ENCODE measurements at places on chromosomes 3 and 15. TPM values are rescaled to one million over a fixed set of nuclear protein-coding genes. Genes with fewer than 3 reads are reported as not detected.

GRCh38 chr3:53807117-53807810 lies 39.0 kb downstream of the CHDH start:
- no peak for DNase-seq

DNA sequence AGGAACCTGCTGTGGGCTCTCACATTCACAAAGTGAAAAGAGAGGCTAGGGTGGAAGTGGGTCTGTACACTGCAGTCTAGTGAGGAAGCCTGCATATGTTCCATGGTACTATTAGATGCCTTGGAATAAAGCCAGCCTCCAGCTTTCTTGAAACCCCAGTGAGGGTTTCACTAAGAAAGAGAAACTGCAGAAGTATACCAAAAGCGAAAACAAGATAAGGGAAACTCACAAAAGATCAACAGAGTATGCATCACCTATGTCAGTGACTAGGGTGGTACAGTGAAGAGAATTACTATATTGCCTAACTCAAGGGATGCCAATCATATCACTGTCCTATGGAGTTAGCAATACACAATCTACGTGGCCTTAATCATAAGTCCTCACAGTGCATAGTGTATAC lies 212.5 kb upstream of the GADL1 start:
- DNase-seq: no peak

DNA sequence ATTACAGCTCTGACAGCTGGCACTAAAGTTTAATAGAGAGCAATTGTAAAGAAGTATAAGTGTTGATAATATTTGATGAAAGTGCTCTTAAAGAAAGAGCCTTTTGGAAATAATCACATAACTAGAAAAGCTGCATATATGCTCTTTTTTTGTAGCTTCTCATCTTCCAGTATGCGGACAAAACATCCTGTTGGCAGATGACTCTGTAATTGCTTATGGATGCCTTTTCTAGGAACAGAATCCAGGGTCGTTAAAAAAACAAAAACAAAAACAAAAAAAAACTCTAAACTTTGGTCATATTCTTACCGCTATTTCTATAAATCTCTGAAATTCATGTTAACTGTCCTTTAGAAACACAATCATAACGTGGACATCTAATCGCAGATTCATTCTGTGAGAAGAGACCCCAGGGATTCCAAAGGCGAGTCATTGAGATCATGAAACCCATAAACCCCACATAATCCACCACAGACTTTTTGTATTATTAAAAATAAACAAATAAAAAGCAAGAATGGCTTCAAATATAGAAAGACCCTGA lies 109.8 kb downstream of the EPHA3 start:
- DNase-seq: no peak

DNA sequence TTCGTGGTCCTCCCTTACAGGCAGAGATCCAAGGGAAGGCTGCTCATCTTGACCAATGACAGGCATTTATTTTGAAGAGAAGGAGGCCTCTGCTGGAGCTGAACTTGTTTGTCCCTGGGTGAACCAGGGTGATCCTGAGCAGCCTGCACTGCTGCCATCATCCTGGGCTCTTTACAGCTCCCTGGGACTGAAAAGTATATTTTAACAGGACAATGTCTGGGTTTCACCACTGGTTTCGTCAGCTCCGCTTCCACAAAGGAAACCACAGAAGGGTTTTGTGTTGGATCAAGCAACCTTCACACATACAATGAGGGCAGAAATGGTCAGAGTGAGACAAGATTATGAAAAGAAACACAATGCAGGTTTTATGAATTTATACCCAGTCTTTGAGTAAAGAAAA lies 400.7 kb upstream of the TPM1 start:
- no peak for DNase-seq

Gene GOLGA8O
- total RNA-seq: 2.1 TPM

Gene ZDHHC19
- total RNA-seq: 0.63 TPM

Gene PLA2G4B
- 20.4 TPM for total RNA-seq

Gene ELL3
- 2.6 TPM for total RNA-seq

Gene ARGFX
- total RNA-seq: not detected

Gene CPB1
- 1.0 TPM for total RNA-seq

GRCh38 chr3:11549580-11550140 lies 94.1 kb downstream of the VGLL4 start:
- DNase-seq: no peak

Gene ACOX2
- total RNA-seq: 6.6 TPM

Gene CPLX3
- 4.7 TPM for total RNA-seq

Gene CELSR3
- total RNA-seq: 42.0 TPM

- no peak for DNase-seq
Measured at GRCh38 chr3:190558316-190558715, 44.4 kb downstream of the IL1RAP start.

- DNase-seq: no peak
Measured at GRCh38 chr15:100042558-100042957, 299.2 kb downstream of the ADAMTS17 start.

GRCh38 chr3:134364936-134365765 lies 9.1 kb downstream of the AMOTL2 start:
- DNase-seq: no peak

Gene PXK
- total RNA-seq: 300 TPM

DNA sequence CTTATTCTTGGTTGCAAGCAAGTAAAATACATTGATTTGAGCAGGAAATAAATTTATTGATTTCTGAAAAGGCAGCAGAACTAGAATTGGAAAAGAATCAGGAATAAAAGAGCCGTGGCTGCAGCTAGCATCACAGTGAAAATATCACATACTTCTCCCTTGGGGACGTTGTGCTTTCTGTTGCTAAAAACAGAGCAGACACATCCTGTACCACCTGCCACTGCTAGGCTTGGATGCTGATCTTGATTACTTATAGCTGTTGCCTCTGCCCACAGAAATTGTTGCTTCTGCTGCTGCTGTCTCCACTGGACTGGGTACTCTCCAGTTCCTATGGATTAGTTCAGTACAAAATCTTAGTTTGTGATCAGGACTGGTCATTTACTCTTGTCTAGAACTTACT lies 283.8 kb downstream of the C3orf38 start:
- no peak for DNase-seq

Gene EDC3
- total RNA-seq: 39.4 TPM

Gene UPK1B
- not detected for total RNA-seq

GRCh38 chr15:63133786-63134185 lies 12.1 kb downstream of the LACTB start:
- DNase-seq: no peak

GRCh38 chr3:193780810-193781478 lies 187.9 kb downstream of the OPA1 start:
- DNase-seq: peak; percentile 45

DNA sequence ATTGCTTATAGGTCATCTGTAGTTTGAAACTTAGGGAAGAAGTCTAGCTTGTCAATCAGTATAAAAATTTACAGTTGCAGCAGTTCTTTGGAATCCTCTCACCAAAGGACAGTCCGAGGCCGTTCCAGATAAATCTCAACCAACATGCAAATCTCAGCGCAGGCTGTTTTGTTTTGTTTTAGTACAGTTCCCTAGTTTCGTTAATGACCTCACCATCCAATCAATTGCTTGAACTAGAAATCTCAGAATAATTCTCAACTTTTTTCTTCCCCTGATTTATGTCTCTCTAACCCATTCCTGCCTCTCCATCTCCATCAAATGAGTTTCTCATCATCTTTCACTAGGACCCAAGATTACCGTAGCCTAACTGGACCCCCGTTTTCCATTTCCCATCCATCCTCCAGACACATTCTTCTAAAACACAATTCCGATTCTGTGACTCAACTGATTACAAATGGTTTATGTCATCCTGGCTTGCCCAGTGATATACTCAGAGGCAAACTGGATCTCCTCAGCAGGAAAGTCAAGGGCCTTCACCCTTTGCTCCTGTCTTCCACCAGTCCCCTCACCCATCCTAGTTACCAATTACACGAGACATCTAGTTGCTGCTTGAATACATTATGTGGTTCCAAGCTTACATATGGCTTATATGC lies 1.3 kb downstream of the SMCO1 start:
- DNase-seq: no peak

DNA sequence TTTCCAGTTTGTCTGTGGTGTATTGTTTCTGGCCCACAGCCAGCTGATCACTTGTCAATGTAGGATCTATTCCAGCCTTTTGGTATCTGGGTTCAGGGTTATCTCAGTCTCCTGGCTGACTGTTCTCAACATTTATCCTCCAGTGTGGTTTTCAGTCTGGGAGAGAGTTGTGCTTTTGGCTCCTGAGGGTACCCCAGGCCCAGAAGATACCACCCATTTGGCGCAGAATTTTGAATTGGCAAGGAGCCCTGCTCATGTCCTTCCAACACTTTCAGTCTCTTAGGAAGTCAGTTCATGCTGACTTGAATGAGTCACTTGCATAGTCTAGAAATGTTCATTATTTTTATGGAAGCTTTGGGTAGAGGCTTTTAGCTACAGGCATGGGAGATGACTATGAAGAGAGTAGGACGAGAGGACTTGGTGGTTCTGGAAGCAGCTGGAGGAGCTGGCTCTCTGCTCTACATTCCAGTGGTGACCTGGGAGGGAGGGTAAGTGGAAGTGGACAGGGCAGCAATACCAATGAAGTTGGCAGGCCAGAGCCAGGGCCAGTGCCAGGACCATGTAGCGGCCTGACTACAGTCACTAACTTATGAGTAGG lies 7.2 kb downstream of the POLR2H start:
- no peak for DNase-seq

Gene WDR49
- total RNA-seq: 8.1 TPM

GRCh38 chr3:73520931-73521461 lies 103.7 kb downstream of the PDZRN3 start:
- DNase-seq: peak; percentile 69

DNA sequence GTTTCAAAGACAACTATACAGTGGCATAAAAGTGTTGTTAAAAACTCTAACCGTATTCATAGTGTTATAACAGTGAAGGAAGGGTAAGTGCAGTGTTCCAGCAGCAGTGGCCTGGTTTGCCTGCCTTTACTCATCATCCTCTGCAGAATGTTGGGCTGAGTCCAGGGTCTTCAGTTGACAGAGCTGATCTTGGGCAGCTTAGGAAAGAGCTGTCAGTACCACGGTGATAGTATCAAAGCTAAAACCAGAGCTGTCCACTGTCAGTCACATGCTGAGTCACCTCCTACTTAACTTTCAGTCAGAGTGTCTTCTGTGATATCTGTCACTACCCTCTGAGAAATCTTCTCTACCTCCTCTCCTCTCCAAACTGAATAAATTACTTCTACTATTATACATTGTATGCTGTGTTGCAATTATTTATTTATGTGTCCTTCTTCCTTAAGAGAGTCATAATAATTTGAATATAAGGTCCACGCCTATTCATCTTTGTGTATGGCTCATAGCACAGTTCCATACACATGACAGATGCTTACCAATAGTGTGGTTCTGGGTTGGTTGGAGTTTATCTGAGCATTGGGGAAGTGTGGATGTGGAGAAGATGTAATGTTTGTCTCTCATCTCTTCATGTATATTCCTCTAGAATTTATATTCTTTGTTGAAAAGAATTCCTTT lies 242.1 kb downstream of the ZIC1 start:
- no peak for DNase-seq

DNA sequence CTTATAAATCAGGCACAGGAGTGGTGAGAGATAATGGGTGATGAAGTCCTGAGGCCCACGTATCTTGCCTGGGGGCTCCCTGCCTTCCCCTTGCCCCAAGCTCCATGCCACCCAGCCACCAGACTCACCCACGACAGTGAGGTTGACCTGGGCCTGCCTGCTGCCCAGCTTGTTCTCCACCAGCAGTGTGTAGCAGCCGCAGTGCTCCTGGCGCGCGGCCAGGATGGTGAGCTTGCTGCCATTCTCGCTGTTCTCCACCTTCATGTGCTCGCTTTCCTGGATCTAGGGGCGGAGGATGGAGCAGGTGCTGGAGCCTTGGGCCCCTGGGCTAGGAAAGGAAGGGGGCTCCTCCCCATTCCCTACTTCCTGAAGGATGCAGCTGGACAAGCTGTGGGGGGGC lies 79.1 kb upstream of the HACD2 start:
- DNase-seq: no peak

GRCh38 chr3:144036498-144036897 lies 64.9 kb downstream of the DIPK2A start:
- DNase-seq: no peak

- DNase-seq: no peak
Measured at GRCh38 chr3:14133876-14134275, 9.0 kb downstream of the TMEM43 start.

Gene IGSF11
- 40.2 TPM for total RNA-seq

Gene TIMP4
- total RNA-seq: 2.7 TPM

DNA sequence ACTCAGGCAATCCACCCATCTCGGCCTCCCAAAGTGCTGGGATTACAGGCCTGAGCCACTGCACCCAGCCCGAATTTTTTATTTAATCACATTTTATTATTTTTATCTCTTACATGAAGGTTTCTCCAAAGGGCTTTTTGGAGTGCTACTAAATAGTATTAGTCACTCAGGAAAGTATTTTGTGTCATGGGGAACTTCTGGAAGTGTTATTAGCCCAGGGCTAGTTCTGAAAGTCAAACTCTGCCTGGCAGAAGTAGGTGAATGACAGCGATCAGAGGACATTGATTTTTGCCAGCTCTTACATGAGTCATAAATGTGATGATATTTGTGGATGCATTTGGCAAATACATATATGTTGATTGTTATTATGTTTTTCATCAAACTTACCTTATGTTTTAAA lies 48.7 kb downstream of the ZPLD1 start:
- DNase-seq: no peak

Gene DAZL
- not detected for total RNA-seq

- peak; percentile 48 for DNase-seq
Measured at GRCh38 chr3:58536501-58537411, at the start of gene ACOX2. TSS of gene ACOX2 (minus strand) at chr3:58537190. CDS start at chr3:58535106, 2,084 bp downstream.

GRCh38 chr15:101200181-101200580 lies 51.7 kb downstream of the CHSY1 start:
- no peak for DNase-seq

- DNase-seq: no peak
Measured at GRCh38 chr15:29917600-29918597, 95.6 kb upstream of the TJP1 start.

Gene MUSTN1
- total RNA-seq: 4.9 TPM

Gene DCBLD2
- total RNA-seq: 20.7 TPM

Gene CYP1A2
- not detected for total RNA-seq

DNA sequence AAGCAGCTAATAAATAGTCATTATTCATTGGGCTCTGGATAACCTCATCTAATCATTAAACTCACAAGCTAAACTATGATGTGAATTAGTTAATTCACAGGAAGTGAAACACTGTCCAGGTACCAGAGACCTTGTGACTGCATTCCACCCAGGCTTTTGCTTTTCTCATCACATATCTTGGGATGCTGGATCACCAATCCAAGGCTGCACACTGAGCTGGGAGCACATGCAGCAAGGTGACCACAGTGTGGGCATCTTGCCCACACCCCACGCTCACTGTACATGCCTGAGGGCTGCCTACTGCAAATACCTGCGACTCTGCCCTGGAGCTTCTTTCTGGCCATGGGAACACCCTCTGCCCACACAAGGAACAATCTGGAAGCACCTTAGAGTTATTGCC lies 40.6 kb upstream of the TNFAIP8L3 start:
- DNase-seq: no peak

Measured in dorsolateral prefrontal cortex (tissue), 122 donors.